Foreskin keratinocyte (primary cell): ENCODE measurements at places on chromosomes 2 and 18. TPM values are rescaled to one million over a fixed set of nuclear protein-coding genes. Genes with fewer than 3 reads are reported as not detected.

The IHH gene
- not detected in 2 replicates for total RNA-seq

The AP1S3 gene
- 19.2 and 30.9 TPM in 2 replicates for total RNA-seq

DNA sequence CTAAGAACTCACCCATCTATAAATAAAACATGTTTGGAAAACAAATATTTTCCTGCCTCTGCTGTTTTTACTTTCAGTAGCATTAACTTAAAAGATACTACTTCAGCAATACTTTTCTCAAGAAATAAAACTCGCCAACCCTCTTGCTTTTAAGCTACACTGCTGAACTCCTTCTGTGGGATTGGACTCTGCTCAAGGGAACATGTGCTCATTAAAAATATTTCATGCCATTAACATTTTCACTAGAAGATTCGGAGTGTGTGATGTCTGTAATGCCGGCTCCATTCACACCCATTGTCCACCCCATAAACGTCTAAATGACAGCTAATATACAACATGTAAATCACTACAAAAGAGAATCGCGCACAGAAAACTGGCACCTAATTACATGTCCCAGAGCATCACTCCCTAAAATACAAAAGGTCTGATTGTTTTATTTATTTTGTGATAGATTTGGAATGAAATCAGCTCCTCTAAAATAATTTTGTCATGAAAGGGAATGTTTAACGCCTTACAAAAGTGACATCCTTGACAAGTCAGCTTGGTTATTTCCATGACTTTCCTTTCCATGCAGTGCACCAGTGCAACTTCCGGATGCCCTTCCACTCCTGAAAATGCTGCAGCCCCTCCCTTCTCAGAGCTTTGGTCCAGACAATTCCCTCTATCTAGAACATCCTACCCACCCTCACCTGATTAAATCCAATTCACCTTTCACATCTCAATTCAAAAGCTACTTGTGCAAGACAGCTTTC lies 73.1 kb downstream of the ANKRD44 start:
- no peak for DNase-seq

- no peak for DNase-seq
These were observed 10.2 kb downstream of the PROKR1 start for GRCh38 chr2:68653538-68653982.

GRCh38 chr2:232749331-232749730 lies 27.0 kb downstream of the KCNJ13 start:
- no peak for DNase-seq

GRCh38 chr2:163687217-163687616 lies 48.6 kb downstream of the FIGN start:
- no peak for DNase-seq

DNA sequence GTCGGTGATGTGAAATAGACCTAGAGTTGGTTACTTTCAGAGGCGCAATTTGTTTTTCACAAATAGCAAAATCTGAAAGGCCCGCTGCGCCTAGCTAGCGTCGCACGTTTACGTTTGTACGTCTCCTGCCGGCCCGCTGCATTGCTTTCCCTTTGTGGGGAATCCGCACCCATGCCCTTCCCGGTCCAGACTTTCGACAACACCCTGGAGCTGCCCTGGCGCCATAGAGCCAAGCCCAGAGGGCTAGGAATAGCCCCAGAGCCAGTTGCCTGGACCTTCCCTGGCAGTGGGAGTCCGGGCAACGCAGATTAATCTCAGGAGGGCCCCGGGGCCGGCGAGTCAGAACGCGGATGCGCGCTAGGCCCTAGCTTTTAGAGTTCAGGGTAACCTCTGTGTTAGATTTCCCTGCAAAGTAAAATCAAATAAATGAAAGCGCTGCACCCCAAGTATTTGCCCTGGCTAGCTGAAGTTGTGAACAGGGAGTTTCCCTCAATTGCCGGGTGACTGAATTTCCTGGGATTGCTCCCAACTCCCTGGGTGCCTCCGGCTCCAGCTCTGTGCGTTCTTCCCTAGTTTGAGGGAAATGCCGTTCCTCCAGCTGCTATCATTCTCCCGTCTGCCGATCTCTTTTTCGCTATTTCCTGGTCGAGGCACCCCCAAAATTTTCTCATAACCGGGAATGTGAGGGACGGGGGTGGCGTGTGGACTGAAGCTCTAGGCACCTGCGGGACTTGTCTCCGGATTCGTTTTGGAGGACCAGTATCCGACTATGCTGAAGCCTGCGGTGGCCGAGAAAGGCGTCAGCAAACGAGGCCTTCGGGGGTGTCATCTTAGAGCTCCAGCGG lies 1.2 kb upstream of the EN1 start:
- no peak for DNase-seq

DNA sequence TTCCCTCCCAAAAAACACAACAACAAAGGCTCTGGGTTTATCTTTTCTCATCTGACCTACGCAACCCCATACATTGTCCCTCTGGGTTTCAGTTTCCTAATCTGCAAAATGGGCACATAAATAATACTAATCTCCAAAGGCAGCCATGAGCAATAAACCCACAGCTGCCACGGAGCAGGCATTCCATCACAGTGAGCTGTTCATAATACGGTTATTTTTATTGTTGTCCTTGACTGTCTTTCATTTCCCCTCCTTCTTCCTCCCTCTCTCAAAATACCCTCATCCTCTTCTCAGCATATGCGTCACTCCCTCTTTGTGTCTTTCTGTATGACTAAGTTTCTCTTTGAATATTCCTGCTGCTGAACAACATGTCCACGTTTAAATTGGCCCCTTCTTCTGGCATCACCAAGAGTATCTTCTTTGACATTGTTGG lies 129.8 kb upstream of the CAB39 start:
- DNase-seq = peak; percentile 50

DNA sequence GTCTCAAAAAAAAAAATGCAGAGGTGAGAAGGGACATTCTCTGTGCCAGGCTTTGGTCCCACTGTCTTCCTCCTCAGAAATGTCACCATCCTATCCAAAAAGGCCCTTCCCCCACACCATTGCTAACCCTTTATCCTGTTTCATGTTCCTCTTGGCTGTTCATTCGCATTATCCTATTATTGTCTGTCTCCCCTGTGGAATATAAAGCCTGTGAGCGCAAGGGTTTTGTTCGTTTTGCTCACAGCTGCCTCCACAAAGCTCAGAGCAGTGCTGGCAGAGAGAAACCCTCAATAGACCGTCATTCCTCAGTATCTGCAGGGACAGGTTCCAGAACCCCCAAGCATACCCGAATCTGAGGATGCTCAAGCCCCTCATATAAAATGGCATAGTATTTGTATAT lies 91.8 kb downstream of the LOXHD1 start:
- no peak for DNase-seq
